ENCODE measurements at places on chromosomes 1 and 21.

GRCh38 chr1:67889466-67889865, 56.2 kb upstream of the GNG12 start:
- no peak for DNase-seq

GRCh38 chr1:1356166-1356795, 2.1 kb downstream of the MXRA8 start:
- no peak for DNase-seq

DNA sequence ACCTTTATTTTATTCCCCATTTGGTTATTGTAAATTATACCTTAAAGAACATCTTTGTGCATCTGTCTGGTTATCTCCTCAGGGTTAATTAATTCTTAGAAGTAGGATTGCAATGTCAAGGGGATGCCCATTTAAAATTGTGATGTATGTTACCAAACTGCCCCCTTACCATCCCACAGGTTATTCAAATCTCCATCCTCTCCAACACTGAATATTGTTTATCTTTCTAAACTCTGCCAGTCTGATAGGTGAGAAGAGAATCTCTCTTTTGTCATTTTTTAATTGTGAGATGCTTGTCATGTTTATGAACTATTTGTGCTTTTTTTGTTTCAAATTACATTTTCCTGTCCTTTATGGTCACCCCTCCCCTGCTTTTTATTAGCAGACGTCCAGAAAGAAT, 55.8 kb downstream of the VWA5B1 start:
- DNase-seq: no peak

DNA sequence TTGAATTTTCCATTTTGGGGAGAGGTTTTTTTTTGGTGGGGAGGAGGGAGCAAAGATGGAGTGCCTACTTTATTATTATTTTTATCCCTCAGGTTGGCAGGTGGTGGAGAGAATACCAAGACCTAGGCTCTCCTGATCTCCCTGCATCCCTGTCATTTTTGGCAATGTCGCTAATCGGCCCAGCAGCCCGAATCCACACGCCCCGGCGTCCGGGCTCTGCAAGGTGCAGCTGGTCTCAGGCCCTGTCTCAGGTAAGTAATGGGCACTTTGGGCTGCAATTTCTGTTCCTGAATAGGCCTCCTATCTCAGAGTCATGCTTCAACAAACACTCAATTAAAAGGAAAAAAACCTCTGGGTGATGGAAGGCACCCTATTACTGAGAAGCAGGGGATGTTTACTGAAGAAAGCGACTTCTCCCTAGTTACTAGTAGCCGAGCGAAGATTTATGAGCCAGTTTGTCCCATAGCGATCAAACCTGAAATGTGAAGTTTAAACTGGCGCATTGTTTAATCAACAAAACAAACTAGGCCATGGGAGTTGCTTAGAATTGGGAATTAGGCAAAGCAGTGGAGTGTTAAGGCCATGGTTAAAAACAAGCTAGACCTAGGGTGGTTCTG, 137.8 kb downstream of the RWDD3 start:
- DNase-seq: no peak

- DNase-seq: peak; percentile 42
These were observed 107.5 kb downstream of the ZNF281 start for GRCh38 chr1:200302192-200302920.

DNA sequence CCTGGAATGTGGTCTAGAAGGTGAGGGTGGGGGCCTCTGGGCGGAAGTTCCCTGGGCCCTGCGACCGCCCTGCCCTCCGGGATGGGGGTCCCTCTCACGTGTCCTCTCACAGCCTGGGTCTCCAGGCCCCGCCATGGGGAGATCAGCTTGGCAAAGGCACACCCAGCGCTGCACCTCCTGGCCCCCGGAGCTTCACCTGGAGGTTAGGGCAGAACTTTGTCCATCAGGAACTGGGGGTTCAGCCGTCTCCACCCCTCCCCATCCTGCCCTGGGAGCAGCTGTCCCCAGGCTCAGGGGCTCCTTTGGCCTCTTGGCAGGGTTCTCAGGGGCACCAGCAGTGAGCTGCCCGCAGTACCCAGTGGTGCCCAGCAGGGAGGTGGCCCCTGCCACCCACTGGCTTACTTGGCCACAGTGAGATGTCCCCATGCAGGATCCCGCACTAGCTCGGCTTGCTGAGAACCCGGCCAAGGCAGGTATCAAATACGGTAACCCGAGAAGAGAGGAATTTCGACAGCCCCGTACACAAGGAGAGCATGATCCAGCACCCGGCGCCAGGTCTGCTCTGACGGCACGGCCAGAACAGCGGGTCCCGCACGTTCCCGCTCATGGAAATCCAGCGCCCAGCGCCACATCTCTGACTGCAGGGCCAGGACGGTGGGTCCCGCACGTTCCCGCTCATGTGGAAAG, 36.7 kb downstream of the RRP1 start:
- no peak for DNase-seq

- DNase-seq: no peak
These were observed 235.2 kb upstream of the IRF2BP2 start for GRCh38 chr1:234845097-234845660.

DNA sequence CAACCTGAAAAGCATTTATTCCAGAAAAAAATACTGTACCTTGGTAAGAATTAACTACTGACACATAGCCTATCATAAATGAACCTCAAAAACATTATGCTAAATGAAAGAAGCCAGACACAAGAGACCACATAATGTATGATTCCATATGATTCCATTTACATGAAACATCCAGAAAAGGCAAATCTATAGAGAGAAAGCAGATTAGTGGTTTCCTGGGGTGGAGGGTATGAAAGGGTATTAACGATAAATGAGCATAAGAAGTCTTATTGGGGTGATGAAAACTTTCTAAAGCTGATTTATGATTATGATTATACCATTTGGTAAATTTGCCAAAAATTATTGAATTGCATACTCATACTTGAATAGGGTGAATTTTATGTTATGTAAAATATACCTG, 10.3 kb upstream of the COL6A2 start:
- no peak for DNase-seq

DNA sequence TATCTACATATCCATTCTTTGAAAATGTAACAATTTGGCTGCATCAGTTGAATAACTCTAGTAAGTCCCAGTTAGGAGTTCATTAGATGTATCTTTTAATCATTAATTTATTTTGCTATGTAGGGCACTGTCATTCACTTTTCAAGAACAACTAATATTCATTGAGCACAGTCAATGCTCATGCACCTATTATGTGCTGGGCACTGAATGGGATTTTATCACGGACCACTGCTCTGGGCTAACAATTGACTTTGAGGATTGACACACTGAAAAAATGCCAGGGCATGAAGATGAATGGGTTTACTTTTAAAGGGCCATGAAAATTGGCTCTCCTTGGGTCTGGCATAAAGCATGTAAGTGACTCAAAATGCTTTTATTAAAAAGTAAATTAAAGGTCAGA, 375.2 kb downstream of the PLPP3 start:
- DNase-seq: no peak

DNA sequence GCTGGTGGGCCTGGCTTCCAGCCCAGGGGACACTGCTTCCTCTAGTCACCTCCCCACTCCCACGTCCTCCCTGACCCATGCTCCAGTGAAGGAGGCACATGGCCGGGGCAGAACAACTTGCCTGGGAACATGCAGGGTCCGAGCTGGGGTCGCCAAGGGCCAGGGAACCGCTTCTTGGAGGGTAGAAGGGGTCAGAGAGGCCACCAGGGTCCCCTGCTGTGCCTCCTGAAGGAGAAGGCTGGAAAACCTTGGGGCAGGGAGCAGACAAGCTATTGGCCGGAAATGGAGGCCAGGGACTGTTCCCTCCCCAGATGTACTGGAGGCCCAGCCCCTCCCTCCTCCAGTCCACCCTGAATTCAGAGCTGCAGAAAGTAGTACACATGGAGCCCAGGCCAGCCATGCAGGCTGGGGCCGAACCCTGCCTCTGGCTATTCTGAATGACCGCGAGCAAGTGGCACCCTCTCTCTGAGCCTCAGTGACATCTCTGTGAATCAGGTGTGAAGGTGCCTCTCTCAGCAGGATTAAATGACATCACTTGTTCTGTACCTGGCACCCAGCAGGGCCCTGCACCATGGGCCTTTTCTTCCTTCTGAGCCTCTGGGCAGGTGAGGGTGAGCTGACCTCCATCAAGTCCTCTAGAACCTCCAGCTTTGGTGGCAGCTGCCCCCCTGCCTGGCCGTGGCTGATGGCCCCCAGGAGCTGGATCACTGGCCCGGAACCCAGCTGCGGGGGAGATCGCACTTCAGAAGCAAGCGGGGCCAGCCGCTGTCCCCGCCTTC, 15.7 kb downstream of the SPOCD1 start:
- DNase-seq: no peak

DNA sequence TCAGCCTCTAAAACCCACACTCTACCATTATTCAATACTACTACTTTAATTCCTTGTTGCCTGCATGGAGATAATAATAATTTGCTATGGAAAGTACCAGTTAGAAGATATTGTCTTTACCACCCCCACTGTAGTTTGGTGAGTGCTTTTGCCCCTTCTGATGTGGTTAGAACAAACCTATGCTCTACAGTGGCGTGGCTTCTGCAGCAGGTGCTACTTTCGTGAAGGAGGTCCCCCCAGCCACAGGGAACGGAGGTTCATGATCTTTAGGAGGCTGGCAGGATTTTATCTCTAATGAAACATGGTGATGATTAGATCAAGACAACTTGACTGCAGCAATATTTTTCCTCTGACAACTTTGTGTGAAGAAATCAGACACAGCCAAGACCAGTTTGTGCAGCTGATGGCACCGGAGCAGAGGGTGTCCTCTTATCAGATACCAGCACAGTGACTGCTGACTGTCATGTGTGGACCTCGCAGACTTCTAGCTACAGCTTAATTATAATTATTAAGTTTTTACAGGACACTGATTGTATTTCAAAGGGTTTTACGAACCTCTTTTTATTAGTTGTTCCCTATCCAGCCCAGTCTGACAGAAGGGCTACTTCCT, 10.7 kb upstream of the TCHH start:
- no peak for DNase-seq

GRCh38 chr1:150798525-150798924, 9.5 kb downstream of the CTSK start:
- no peak for DNase-seq

Measured in activated T-helper 1 cell treated with anti-CD3 and anti-CD28 coated beads, Interleukin-2, amount 50 U/mL, for 16 hours (primary cell).